ENCODE measurements at places on chromosomes 11 and 22.

DNA sequence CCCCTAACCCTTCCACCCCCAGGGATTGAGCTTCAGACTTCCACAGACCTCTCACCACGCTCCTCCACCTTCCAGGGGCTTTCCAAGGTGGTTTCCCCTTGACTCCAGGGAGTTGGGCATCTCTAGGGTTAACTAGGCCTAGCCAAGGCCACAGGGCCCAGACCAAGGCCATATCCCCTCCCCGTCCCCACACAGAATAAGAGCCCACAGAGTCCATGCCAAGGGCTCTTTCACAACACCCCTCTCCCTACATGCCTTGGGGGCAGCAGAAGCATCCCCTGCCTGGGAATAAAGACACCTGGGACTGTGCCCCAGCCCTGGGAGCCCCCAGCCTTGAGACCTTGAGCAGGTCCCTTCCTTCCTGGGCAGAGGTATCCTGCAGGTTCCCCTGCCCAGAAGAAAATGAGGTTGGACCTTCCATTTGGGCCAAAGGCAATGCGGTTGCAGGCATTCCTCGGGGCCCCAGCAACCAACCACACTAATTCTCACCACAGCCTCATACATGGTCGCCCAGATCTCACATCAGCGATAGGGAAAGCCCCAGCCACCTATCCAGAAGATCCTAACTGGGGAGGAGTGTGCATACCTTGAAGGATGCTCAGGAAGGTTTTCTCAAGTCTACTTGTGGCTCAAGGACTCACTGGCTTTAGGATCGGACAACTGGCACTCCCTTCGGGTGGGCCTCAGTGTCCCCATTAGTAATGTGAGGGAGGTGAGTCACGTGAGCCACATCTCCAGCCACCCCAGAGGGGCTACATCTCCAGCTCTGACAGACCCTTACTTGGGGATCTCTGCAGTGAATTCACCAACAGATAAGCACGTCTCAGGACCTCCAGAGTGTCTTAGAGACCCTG is 1.7 kb downstream of the GDPD5 start:
- DNase-seq, result no peak

GRCh38 chr11:68989936-68990606 is 9.3 kb upstream of the MRGPRD start:
- no peak for DNase-seq

DNA sequence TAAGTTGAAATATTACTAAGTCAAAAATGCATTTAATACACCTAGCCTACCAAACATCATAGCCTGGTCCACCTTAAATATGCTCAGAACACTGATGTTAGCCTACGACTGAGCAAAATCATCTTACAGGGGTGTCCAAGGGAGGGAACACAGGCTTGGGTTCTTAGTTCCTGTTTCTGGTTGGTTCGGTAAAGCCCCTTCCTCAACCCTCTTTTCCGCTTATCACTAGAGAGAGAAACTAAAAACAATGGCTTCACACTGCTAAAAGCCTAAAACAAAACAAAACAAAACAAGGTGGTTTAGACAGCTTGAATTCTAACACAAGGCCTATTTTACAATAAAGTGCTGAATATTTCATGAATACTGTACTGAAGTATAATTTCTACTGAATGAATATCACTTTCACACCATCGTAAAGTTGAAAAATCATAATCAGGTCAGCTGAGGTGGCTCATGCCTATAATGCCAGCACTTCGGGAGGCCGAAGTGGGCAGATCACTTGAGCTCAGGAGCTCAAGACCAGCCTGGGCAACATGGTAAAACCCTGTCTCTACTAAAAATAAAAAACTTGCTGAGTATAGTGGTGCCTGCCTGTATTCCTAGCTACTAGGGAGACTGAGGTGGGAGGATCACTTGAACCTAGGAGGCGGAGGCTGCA is 118.0 kb downstream of the SIK3 start:
- DNase-seq, result no peak

- no peak for DNase-seq
These were observed 11.8 kb downstream of the TBC1D10A start for GRCh38 chr22:30314915-30315314.

Data from NCI-H146 (cell line).